ENCODE measurements at places on chromosomes 11 and 22.

GRCh38 chr11:34358258-34358727 lies 483 bp upstream of the ABTB2 start:
- DNase-seq = peak; percentile 54

DNA sequence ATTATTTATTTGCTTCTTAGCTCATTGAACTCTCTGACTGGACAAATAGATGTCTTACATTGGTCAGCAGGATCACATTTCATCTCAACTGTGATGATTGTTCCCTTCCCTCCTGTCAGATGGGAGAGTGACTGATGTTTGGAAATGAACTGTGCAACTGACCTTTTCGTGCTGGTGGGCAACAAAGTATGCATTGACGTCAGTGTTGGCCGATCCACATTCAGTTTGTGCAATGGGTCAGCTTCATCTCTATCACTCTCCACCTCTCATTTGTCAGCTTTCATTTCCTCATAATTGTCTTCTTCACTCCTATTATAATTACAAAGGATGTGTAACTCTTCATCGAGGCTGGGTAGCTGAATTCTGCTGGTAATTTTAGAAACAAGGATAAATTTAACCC lies 71.3 kb downstream of the PPP2R1B start:
- peak; percentile 82 for DNase-seq

GRCh38 chr22:24102366-24103200 lies 78.7 kb upstream of the SUSD2 start:
- no peak for DNase-seq

DNA sequence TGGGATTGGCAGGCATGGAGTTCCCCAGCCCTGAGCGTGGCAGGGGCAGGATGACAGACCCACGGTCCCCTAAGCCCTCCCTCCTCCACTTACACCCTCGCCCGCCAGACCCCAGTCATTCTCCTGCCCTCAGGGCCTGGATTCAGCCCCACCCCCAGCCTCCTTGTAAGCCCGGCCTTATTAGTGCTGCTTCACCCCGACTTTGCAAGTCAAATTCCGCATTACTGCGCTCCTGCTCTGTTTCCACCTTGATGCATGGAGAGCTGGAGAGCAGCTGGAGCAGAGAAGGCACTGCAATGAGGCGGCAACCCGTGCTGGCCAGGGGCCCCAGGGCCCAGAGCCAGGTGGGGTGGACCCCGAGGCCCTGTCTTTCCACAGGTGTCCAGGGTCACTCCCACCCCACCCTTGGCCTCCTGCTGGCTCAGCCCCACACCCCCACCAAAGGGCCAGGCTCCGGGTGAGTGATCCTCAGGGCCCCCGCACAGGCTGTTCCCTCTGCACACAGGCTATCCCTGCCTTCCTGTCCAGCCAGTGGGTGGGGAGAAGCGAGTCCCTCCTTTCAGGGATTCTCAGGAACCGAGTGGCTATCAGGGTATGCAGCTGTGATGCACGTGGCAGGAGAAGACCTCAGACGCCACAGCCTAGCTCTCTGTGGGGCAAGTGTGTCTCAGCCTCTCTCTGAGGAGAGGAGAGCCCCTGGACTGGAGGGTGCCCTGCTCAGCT lies 36.4 kb downstream of the RTN4R start:
- DNase-seq = no peak

GRCh38 chr22:32817137-32817730 lies 15.7 kb downstream of the TIMP3 start:
- no peak for DNase-seq

DNA sequence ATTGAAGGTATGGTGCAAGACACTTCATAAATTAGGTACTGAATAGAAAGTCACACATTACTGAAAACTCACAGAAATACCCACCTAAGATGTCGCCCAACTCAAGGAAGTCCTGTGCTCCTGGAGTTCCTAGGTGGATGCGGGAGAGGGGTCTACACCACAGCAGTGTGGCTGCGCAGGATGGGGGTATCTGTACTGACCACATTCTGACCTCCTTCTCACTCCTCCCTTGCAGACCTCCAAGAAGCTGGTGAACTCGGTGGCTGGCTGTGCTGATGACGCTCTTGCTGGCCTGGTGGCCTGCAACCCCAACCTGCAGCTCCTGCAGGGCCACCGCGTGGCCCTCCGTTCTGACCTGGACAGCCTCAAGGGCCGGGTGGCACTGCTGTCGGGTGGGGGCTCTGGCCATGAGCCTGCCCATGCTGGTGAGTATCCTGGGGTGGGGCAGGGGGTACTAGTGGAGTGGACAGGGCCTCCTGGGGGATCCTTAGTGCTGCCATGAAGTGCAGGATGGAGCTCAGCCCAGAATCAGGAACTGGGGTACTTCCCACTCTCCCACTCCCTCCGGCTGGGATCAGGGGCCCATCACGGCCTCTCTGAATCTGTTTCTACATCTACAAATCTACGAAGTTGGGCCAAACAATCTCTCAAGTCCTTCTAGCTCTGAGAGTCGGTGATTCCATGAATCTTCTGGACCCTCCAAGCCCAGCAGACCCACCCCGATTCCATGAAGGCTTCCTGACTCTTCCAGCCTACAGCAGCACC lies 4.9 kb downstream of the TKFC start:
- no peak for DNase-seq

DNA sequence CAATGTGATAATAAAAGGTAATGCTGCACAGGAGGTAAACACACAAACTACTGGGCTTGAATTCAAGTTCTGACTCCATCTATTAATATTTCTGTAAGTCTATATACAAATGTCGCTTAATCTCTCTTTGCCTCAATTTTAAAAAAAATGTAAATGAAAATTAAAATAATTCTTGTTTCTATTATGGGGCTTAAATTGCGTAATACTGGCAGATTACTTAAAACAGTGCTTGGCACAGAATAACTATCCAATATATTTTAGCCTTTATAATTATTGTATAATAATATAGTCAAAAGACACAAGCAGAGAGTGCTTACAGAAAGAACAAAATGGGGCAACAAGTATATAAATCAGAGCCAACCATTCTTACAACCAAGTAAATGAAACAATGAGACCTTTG lies 489.1 kb downstream of the CNTN5 start:
- DNase-seq = no peak

DNA sequence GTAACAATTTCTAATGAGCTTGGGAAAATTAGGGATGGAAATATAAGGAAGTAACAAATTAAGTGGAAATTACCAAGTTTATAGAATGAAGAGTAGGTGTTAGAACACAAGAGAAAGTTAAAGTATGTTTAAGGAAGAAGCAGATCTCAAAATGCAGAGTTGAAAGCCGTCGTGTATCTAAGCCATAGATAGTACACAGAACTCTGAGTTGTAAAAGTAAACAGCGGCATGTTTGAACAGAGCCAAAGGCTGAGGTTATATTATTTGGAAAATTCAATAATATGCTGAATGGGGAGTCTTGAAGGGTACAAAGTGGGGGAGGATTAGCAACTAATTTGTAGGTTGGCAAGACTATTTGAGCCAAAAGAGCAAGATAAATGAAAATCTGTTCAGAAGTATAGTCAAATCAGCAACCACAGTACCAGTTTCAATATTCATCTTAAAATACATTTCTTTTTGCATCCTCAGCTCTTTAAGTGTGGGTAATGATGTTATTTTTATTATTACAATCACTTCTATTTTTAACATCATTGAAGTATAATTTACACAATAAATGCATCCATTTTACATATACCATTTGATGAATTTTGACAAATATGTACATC lies 594.8 kb upstream of the ANO3 start:
- no peak for DNase-seq

- no peak for DNase-seq
Measured at GRCh38 chr22:49097966-49098365, 729.7 kb downstream of the BRD1 start.

GRCh38 chr11:65310736-65311135 lies 3.9 kb upstream of the CDC42EP2 start:
- no peak for DNase-seq

DNA sequence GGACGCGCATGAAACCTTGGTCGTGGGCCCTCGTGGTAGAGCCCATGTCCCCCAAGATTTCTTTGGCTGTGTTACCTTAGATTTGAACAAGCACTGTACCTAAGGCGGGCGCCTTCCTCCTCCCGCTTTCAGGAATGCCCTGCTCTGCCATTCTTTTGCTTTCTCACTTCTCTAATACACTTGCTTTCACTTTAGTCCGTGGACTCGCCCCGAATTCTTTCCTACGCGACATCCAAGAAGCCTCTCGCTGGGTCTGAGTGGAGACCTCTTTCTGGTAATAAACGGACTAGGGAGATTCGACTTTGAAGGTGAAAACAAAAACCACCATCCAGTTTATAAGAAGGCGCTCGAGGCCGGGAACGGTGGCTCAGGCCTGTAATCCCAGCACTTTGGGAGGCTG lies 1.2 kb upstream of the NUP50 start:
- peak; percentile 28 for DNase-seq

- no peak for DNase-seq
Measured at GRCh38 chr11:25048632-25049031, 551.8 kb downstream of the LUZP2 start.

DNA sequence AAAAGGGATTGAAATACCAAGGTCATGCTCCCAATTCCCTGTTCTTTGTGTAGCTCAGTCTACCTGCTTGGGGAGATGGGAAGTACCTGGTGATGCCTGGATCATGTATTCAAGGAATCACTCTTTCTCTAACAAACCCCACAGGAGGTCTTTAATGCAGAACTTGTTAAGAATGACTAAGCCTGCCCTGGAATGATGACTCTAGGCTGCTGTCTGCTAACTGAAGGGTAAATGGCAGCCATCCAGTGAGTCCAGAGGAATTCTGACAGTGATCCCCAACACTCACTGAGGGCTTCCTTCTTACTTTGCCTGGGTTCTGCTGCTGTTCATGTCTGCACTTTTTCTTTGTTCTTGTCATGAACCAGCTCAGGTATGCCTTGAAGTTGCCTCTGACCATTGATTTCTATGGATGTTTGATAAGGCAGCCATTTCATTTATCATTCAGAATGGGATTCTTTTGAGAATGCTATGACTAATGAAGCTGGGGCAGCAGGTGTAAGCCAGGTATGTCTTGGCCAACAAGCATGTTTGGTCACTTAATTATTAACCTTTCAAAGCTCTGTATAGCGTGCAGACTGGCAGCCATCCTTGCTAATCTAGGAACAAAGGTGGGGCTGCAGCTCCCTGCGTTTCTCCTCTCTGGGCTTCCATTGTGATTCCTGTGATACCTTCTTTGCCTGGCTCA lies 11.4 kb downstream of the PRSS23 start:
- peak; percentile 33 for DNase-seq

DNA sequence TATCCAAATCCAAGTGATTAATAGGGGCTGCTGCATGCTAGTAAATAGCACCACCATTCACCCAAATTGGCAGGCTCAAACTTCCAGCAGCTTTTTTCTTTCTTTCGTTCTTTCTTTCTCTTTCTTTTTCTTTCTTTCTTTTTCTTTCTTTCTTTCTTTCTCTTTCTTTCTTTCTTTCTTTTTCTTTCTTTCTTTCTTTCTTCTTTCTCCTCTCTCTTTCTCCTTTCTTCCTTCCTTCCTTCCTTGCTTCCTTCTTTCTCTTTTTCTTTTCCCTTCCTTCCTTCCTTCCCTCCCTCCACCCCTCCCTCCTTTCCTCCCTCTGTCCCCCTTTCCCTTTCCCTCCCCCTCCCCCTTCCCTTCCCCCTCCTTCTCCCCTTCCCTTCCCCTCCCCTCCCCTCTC lies 81.5 kb downstream of the PDE3B start:
- DNase-seq = no peak

DNA sequence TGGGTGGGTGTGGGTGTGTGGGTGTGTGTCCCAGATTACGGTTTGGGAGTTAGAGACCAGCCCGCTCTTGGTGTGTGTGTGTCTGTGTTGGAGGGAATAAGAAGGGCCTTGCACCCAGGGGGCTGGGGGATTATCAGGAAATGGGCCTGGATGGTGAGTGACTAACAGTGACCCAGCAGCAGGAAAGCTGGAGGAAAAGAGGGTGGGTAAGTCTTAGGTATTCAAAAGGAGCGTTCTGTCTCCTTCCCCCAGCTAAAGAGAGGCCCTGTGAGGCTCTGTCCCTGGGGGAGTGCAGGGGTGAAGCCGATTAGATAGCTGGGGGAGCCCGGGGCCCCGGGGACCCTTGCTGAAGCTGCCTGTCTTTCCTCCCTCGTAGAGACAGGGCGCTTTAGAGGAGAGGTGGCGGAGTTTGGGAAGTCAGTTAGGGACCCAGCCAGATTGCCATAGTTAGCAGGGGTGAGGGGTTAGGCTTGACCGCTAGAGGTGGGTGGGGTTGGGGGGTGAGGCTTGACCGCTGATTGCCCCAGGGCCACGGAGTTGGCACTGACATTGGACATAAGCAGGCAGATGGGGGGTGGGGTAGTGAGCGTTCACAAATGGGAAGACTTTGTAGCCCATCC lies 1.5 kb downstream of the OAF start:
- peak; percentile 21 for DNase-seq

Measured in fibroblast of villous mesenchyme (primary cell).